Caki2 (cell line): ENCODE measurements at places on chromosomes 2 and 18. TPM values are rescaled to one million over a fixed set of nuclear protein-coding genes. Genes with fewer than 3 reads are reported as not detected.

Gene LINC00305
- total RNA-seq: not detected in 2 replicates

Gene ARL6IP6
- 38.7 and 40.8 TPM in 2 replicates for total RNA-seq

Gene MARCHF4
- not detected in 2 replicates for total RNA-seq

Gene MOGAT1
- total RNA-seq: not detected in 2 replicates

Gene LAMA3
- 19.2 and 26.7 TPM in 2 replicates for total RNA-seq

Gene HDHD2
- total RNA-seq: 2.2 and 2.3 TPM in 2 replicates

Gene SERPINB13
- not detected in 2 replicates for total RNA-seq

Gene VIT
- 0.98 TPM in 1 of 2 replicates, not detected in the other for total RNA-seq

Gene ASXL3
- not detected in 2 replicates for total RNA-seq

Gene GATA6
- total RNA-seq: 6.7 and 8.4 TPM in 2 replicates

DNA sequence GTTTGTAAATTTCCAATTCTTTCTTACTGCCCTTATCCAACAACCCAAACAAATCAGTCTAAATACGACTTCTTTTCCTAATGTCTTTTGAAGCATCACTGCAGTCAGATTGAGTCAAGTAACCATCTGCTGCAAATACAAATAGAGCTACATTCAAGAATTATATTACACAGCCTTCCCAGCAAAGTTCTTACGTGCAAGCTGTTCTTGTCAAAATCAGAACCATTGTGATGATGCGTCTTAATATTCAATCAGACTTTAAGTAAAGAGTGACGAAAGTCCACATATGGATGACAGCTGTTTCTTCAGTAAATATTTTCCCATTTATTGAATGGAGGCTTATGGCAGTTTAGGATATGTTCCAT lies 943.8 kb downstream of the LRP1B start:
- DNase-seq: no peak

DNA sequence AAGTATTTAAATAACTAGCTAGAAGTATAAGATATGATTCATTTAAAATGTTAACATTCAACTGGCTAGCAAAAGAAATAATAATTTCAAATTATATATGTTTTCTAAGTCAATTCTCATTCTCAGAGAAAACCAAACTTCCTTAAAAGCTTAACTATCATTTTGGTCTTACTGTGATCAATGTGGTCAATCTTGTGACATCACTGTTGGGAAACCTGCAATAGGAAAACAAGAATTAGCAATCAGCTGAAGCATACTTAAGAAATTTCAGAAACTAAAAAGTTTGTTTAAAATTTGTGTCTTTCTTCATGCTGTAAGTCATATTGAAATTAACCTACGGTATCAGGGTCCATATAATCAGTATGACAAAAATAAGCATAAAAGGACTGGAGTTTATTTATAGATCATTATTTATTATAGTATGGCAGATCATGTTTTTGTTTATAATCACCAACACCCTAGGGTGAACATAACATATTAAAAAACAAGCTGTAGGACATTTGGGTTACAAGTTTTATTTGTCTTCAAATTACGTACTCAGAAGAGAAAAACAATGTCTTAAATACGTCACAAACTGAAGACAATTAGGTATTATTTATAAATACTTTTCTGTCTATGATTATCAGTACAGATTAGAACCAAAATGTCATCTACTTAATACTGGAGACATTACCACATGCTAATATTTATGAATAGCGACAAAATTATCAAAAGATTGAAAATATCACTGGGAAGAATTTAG lies 60.5 kb downstream of the BAZ2B start:
- DNase-seq: no peak

DNA sequence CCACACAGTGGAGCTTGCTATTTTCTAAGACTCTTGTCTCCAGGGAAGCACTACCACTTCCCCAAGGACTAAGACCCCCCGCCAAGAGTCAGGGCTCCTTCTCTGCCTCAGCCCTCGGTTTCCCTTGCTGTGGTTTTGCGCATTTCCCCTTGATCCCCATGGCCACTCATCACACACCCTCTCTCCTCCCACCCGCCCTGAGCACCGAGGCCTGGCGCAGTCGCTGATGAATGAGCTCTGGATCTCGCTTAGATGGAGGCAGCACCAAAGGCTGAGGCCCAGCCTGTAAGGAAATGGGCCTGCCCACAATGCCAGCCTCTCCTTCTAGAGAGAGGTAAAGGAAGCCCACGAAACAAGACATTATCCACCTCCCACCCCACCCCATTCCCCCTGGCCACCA lies 96.9 kb downstream of the TNS1 start:
- no peak for DNase-seq

- DNase-seq: no peak
Measured at GRCh38 chr18:73669297-73669696, 478.3 kb downstream of the FBXO15 start.

DNA sequence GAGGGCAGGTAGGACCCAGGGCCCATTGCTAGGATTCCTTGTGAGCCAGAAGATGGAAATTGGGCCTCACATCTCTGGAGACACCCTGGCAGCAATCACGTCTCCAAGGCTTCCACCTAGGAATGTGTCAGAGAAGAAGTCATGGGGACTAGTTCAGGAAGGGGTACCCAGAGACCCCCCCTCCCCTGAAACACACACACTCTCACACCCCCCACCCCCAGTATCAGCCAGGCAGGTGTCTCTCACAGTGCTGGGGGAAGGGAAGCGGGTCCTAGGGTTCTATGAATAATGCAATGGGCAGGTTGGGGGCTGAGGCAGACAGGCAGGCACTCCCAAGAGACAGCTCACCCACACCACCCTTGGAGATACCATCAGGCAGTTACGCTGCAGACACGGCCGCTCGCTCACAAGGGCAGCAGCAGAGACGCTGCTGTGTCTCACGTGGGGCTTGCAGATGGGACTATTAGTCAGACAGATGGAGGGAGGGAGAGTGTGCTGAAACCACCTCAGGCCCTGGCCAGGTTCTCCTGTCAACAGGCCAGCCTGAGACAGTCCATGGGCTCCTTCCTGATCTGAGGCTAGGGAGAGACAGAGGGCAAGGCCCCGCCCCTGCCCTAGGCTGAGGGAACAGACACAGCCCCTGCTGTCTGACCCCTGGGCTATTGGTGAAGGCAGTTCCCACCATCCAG lies 134.6 kb downstream of the CYP26B1 start:
- no peak for DNase-seq

GRCh38 chr2:74502720-74503505 lies 3.5 kb upstream of the LBX2 start:
- DNase-seq: peak; percentile 78

GRCh38 chr2:238573065-238573778 lies 146.5 kb downstream of the ASB1 start:
- no peak for DNase-seq

- no peak for DNase-seq
Measured at GRCh38 chr2:189188115-189188805, 8.7 kb upstream of the COL5A2 start.

DNA sequence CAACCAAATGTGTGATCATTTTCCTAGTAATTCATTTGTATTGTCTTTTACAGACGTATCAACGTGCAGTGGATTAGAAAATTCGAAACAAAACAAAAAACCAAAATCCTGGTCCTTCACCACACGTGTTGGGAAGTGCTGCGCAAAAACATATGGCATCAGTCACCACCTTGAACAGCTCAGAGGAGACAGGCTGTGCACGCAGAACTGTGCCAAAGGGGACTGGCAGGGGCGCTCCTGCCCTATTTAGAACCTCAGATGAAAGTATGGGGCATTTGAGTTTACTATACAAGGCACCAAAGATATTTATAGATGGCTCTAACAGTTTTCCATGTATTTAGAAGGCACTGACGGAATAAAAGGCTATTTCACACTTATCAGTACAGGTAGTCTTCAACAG lies 42.3 kb downstream of the NOL10 start:
- no peak for DNase-seq

- no peak for DNase-seq
Measured at GRCh38 chr2:238985931-238986446, 138.1 kb downstream of the TWIST2 start.

DNA sequence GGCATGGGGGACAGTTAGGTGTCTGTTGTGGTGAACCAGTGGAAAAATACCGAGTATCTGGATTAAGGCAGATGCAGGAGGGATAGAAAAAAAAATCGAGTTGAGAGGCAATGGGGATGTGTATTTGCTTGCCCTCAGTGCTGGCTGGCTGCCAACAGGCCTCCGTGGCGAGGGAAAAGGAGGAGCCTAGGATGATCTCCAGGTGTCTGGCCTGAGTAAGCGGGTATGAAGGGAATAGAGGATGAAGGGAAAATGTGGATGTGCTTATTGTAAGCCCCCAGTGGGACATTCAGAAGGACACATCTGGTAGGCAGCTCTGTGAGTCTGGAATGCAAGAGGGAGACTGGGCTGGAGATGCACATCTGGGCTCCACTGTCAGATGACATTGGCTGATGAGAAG lies 22.8 kb downstream of the KCNS3 start:
- DNase-seq: peak; percentile 59

GRCh38 chr2:73070643-73071359 lies 711 bp downstream of the SFXN5 start:
- no peak for DNase-seq

- DNase-seq: no peak
Measured at GRCh38 chr2:184037273-184037672, 561.1 kb upstream of the ZNF804A start.
